Peyer's patch (tissue), 4 donors: ENCODE measurements at places on chromosomes 3 and 15. TPM values are rescaled to one million over a fixed set of nuclear protein-coding genes. Genes with fewer than 3 reads are reported as not detected.

The PP2D1 gene
- not detected for total RNA-seq

DNA sequence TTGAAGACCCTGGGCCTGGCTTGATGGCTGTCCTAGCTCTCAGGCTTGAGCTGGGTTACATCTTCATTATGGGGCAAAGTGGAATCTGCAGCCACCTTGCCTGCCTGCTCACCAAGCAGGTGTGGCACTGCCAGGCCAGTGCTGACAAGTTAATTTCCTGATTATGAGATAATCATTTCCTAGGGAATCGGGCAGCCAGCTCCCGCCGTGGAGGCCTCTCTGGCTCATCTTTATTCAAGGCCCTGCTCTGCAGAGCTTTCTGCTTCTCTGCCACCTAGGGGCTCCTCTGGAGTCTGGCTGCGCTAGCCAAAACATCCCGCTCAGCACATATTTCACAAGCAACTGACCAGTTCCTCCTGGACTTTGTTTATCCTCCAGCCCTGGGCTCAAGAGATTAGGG, 9.9 kb downstream of the LOXL1 start:
- no peaks in the 10 kb centered on the region for H3K27me3 ChIP-seq
- no peaks in the 10 kb centered on the region for H3K4me1 ChIP-seq
- H3K27ac ChIP-seq = no peak overlapping the region
- no peak overlapping the region for H3K4me3 ChIP-seq

DNA sequence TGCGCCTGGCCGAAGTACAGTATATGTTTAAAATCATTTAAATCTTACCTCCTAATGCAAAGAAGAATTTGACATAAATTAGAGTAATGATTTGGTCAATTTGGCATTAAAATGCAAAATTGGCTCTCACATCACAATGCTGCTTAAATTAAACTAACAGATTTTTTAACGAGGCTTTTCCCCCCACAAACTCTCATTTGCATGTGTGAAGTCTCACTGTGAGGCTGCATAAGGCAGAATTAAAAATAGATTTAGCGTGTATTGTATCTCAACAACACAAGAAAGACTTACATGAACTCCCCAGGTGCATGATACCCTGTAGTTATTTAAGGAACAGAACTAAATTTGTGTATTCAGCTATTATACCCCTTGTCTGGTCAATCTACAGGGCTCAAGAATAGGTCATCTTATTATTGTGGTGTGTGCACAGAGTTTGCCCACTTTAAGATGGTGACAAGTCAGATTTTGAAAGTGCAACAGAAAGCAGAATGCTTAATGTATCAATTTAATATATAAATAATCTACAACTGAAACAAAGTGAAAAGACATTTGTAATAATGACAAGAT, 897.9 kb downstream of the EPHA3 start:
- DNase-seq = no peak
- H3K4me3 ChIP-seq = no peak overlapping the region
- H3K27me3 ChIP-seq = no peaks in the 10 kb centered on the region
- no peak overlapping the region for H3K27ac ChIP-seq
- no peaks in the 10 kb centered on the region for H3K36me3 ChIP-seq
- no peaks in the 10 kb centered on the region for H3K4me1 ChIP-seq

GRCh38 chr3:30650348-30650995, 44.1 kb downstream of the TGFBR2 start:
- peak overlapping the region; percentile 45 for H3K27ac ChIP-seq
- H3K27me3 ChIP-seq = no peaks in the 10 kb centered on the region
- H3K4me3 ChIP-seq = no peak overlapping the region
- no peaks in the 10 kb centered on the region for H3K36me3 ChIP-seq
- no peak for DNase-seq
- H3K4me1 ChIP-seq = peaks cover 41% of the 10 kb centered on the region

DNA sequence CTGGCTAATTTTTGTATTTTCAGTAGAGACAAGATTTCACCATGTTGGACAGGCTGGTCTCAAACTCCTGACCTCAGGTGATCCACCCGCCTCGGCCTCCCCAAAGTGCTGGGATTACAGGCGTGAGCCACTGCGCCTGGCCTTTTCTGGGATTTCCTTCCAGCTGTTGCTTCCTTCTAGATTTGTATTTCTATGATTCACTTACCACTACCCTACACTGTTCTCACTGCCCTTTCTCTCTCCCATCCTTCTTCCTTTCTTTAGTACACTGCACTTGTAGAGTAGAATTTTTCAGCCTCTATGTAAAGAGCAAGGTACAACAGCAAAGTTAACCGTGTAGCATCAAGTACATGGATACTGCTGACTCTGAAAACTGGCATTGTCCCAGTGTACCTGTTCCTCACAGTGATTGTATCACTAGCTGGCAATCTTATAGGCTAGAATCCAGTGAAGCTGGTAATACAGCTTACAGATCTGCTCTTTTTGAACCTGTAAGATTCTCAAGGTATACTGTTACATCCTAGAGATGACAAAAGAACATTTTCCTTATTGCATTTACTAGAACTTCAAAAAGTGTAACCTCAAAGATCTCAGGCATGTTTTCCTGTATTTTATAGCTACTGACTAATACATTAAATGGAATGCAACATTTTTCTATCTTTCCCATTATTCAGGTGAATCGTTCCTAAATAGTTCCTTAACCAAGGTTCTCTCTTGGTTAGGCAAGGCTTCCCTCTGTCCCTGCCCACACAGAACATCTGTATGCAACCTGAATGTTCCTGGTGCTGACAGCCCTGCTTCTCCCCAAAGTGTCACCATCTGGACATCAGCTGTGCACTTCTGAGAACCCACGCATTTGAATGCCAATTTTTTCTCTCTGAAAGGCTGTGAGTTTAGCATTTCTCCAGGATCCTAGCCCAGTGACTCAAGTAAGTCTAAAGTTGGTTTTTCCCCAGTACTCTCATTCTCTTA, 74.1 kb upstream of the RAP2B start:
- H3K4me3 ChIP-seq = no peak overlapping the region
- no peak for DNase-seq
- H3K27me3 ChIP-seq = no peaks in the 10 kb centered on the region
- H3K27ac ChIP-seq = no peak overlapping the region
- H3K4me1 ChIP-seq = no peaks in the 10 kb centered on the region

GRCh38 chr15:98397419-98397818, 250.9 kb upstream of the IGF1R start:
- H3K4me3 ChIP-seq = no peak overlapping the region
- no peaks in the 10 kb centered on the region for H3K27me3 ChIP-seq
- H3K4me1 ChIP-seq = no peaks in the 10 kb centered on the region

The RNU6-1 gene
- not detected for total RNA-seq

The LYZL4 gene
- not detected for total RNA-seq

The XIRP1 gene
- total RNA-seq = not detected

DNA sequence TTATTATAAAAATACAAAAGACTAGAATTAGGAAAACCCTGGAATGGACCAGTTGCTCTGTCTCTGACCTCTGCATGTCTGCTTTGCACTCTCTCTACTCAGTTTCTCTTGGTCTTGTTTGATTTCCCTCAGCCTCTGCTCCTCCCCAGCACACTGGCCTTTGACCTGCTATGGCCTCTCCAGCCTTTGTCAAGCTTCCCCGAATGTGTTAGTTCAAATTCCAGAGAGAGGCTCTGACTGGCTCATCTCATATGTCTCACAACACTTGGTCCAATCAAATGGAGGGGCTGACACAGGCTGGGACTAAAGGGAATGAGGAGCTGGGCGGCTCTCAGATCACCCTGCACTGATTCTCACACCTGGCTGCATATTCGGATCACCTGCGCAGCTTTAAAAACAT, 52.4 kb upstream of the CMTM8 start:
- no peak overlapping the region for H3K27ac ChIP-seq
- H3K4me1 ChIP-seq = no peaks in the 10 kb centered on the region
- no peaks in the 10 kb centered on the region for H3K36me3 ChIP-seq
- H3K27me3 ChIP-seq = no peaks in the 10 kb centered on the region
- no peak overlapping the region for H3K4me3 ChIP-seq
- DNase-seq = no peak

- H3K36me3 ChIP-seq = no peaks in the 10 kb centered on the region
- H3K4me1 ChIP-seq = no peaks in the 10 kb centered on the region
- H3K27ac ChIP-seq = no peak overlapping the region
- H3K4me3 ChIP-seq = no peak overlapping the region
- no peaks in the 10 kb centered on the region for H3K27me3 ChIP-seq
These were observed 5.1 kb downstream of the HIGD2B start for GRCh38 chr15:72680931-72681330.

DNA sequence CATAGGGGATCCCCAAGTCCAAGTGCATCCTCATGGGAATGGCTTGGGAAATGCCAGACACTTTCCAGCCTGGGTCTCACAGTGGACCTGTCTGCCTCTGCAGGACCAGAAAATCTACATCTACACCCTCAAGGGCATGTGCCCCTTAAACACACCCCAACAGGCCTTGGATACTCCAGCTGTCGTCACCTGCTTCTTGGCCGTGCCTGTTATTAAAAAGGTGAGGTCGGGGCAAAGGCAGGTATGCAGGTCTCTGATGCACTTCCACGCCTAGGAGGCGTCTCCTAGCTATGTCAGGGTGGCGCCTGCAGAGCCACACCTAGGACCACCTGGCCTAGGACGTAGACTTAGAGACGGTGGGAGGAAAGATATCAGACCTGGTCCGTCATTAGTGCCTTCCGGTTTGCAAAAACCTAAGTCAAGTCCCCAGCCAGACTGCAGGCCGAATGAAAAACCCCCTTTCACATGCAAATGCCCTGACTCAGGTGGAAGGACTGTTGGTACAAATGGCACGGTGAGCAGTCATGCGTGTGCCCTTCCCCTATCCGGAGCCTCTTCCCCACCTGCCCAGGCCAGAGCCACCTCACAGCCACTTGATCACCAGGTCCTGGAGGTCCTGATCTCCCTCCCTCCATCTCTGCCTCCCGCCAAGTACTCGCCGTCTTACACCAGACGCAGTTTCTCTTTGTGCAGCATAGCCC, 143.5 kb downstream of the LRRK1 start:
- no peaks in the 10 kb centered on the region for H3K27me3 ChIP-seq
- H3K4me1 ChIP-seq = no peaks in the 10 kb centered on the region
- no peak for DNase-seq
- no peak overlapping the region for H3K4me3 ChIP-seq
- peaks cover 62% of the 10 kb centered on the region for H3K36me3 ChIP-seq

The VEPH1 gene
- total RNA-seq = 5.8 TPM

GRCh38 chr3:88003115-88003755, 55.6 kb downstream of the CGGBP1 start:
- no peaks in the 10 kb centered on the region for H3K27me3 ChIP-seq
- H3K4me1 ChIP-seq = no peaks in the 10 kb centered on the region
- H3K27ac ChIP-seq = no peak overlapping the region
- H3K36me3 ChIP-seq = no peaks in the 10 kb centered on the region
- H3K4me3 ChIP-seq = no peak overlapping the region

The ZXDC gene
- 44.1 TPM for total RNA-seq

The FETUB gene
- total RNA-seq = not detected

DNA sequence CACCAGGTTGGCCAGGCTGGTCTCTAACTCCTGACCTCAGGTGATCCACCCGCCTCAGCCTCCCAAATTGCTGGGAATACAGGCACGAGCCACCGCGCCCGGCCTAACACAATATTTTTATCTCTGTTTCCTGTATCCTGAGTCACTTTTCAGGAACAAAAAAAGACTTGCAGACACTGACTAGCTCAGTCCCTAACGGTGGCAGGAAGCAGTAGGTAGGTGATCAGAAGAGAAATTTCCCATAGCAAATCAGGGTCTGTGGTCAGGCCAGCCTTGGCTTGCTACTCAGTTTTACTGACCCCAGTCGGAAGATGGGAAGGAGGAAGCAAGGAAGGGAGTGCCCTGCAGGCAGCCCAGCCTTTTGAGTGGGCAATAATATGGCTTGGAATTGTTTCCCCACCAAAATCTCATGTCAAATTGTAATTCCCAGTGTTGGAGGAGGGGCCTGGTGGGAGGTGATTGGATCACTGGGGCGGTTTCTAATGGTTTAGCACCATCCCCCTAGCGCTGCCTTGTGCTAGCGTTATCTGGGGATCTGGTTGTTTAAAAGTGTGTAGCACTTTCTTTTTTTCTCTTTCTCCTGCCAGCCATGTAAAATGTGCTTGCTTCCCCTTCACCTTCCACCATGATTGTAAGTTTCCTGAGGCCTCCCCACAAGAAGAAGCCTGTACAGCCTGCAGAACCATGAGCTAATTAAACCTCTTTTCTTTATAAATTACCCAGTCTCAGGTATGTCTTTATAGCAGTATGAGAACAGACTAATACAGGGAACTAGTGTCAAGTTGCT, 19.5 kb upstream of the CDCP1 start:
- H3K27ac ChIP-seq = no peak overlapping the region
- H3K36me3 ChIP-seq = no peaks in the 10 kb centered on the region
- peaks cover 8% of the 10 kb centered on the region for H3K4me1 ChIP-seq
- no peak overlapping the region for H3K4me3 ChIP-seq
- H3K27me3 ChIP-seq = no peaks in the 10 kb centered on the region
- no peak for DNase-seq

The INSYN1 gene
- 3.3 TPM for total RNA-seq

- no peak overlapping the region for H3K27ac ChIP-seq
- no peaks in the 10 kb centered on the region for H3K36me3 ChIP-seq
- H3K4me1 ChIP-seq = no peaks in the 10 kb centered on the region
- no peaks in the 10 kb centered on the region for H3K27me3 ChIP-seq
- H3K4me3 ChIP-seq = no peak overlapping the region
- DNase-seq = no peak
These were observed 7.2 kb upstream of the RAF1 start for GRCh38 chr3:12671120-12671450.

The SAMMSON gene
- total RNA-seq = not detected

The AMIGO3 gene
- total RNA-seq = 1.2 TPM

- no peaks in the 10 kb centered on the region for H3K4me1 ChIP-seq
- no peak overlapping the region for H3K27ac ChIP-seq
- no peak for DNase-seq
- no peak overlapping the region for H3K4me3 ChIP-seq
- H3K27me3 ChIP-seq = no peaks in the 10 kb centered on the region
- H3K36me3 ChIP-seq = no peaks in the 10 kb centered on the region
These were observed 85.3 kb downstream of the VGLL4 start for GRCh38 chr3:11558411-11558903.

- no peak for DNase-seq
- no peak overlapping the region for H3K4me3 ChIP-seq
- H3K27me3 ChIP-seq = no peaks in the 10 kb centered on the region
- H3K36me3 ChIP-seq = no peaks in the 10 kb centered on the region
These were observed 80.7 kb upstream of the SLC25A26 start for GRCh38 chr3:66140106-66140505.

GRCh38 chr15:92455271-92455670, 61.6 kb downstream of the ST8SIA2 start:
- H3K4me3 ChIP-seq = no peak overlapping the region
- H3K27me3 ChIP-seq = no peaks in the 10 kb centered on the region
- H3K27ac ChIP-seq = no peak overlapping the region
- no peak for DNase-seq
- no peaks in the 10 kb centered on the region for H3K4me1 ChIP-seq
- H3K36me3 ChIP-seq = no peaks in the 10 kb centered on the region

- no peak overlapping the region for H3K4me3 ChIP-seq
- no peaks in the 10 kb centered on the region for H3K4me1 ChIP-seq
- no peaks in the 10 kb centered on the region for H3K27me3 ChIP-seq
- no peak overlapping the region for H3K27ac ChIP-seq
These were observed 33.7 kb downstream of the HGD start for GRCh38 chr3:120648290-120648689.

- H3K36me3 ChIP-seq = no peaks in the 10 kb centered on the region
- no peaks in the 10 kb centered on the region for H3K27me3 ChIP-seq
- H3K4me3 ChIP-seq = no peak overlapping the region
- no peak for DNase-seq
These were observed 74.2 kb upstream of the PROK2 start for GRCh38 chr3:71859123-71859519.

The LXN gene
- 18.2 TPM for total RNA-seq

The CYP1A2 gene
- total RNA-seq = not detected

The GCHFR gene
- total RNA-seq = 132 TPM

- no peaks in the 10 kb centered on the region for H3K36me3 ChIP-seq
- no peak overlapping the region for H3K27ac ChIP-seq
These were observed 87.0 kb downstream of the TMEM108 start for GRCh38 chr3:133125171-133125570.
